ENCODE measurements at places on chromosomes 4 and X.

- no peak for DNase-seq
These were observed 308.6 kb upstream of the GIMD1 start for GRCh38 chr4:106677213-106677612.

GRCh38 chr4:180610324-180610723, 1632.9 kb upstream of the TENM3 start:
- no peak for DNase-seq

- DNase-seq: no peak
These were observed 503 bp upstream of the PDE5A start for GRCh38 chr4:119629142-119629471.

- DNase-seq: no peak
These were observed 9.5 kb upstream of the BEX1 start for GRCh38 chrX:103073467-103073866.

DNA sequence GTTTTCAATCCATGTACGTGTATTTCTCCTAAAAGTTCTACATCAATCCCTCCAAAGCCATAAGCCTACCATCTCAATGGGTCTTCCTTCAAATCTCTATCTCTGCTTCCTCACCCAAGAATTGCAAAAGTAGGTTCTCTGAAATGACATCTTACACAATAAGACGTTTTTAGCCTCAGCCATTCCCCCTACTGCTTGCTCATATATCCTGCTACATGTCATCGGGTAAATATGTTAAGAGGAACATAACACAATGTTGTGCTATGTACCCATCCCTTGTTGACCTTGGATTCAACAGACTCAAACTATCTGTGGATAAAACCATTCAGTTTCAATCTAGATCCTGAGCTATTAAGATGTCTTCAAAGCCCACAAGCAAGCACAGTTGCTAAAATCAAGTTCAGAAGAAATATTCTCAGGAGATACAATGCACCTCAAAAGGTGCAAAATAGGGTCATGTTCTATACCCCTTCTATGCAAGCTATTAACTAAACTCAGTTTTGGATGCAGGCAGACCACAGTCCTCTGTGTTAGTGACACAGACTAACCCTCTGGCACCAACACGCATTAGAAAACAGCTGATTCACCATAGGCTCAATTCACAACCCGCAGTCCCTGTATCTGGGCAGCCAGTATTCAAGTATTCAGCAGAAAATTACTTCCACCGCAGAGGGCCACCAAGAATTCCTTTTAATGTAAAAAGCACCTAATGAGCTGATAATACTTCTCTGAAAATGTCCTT, 56.8 kb downstream of the CD99L2 start:
- no peak for DNase-seq

GRCh38 chrX:150339736-150340135, 23.4 kb upstream of the MAMLD1 start:
- no peak for DNase-seq

DNA sequence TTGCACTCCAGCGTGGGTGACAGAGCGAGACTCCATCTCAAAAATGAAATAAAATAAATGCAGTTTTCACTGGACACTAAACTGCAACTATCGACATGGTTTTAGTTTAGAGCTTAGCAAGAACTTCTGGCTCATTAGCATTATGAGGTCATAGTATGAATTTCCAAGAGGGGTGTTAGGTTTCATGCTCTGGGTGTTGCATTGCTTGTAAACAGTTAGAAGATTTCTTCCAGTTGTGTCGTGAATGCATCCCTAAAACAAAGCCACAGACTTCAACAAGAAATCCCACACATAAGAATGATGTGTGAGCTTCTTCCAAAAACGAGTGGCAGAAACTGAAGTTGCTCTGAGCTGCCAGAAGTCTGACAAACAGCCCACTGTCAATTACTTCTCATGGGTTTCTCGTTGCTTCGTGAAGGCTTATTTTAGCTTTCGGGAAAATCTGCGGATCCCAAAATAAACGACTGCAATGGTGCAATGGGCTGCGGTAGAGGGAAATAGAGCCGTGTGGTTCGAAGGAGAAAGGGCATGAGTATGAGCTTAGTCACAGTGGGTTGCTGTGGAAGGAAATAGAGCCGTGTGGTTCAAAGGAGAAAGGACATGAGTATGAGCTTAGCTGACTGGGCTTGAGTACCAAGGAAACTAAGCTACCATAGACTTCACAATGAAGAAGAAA, 354.9 kb downstream of the DHRSX start:
- DNase-seq: no peak

DNA sequence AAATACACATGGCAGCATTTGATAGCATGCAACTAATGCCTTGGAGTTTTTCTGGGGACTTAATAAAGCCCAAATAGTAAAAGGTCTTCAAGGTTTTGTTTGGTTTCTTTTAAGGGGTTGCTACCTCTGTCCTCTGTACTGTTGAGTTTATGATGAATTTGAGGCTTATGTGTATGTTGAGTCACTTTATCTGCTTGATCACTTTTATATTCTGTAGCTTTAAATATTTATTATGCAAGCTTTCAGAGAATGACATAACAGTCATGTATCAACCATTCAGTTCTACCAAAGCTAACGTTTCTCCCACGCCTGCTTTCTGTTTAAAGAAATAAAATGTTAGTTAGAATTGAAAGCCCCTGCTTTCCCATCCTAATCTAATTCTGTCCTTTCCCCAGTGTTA, 122.2 kb downstream of the NHS start:
- no peak for DNase-seq

DNA sequence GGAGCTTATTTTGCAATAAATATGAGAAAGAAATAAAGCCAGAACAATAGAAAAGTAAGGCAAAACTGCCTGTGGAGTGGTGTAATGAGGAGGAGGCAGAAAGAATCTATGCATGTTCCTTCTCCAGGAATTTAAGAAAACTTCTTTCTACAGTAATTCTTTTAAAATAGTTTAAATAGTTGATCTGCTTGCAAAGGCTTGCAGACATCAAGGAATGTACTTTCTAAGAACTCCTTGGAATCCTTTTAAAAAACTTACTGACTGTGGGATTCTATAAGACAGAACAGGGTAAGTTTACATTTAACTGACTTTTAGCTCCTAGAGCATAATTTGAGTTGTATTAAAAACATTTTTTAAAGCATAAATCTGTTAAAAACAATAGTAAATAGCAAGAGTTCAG, 63.2 kb upstream of the ALB start:
- no peak for DNase-seq

DNA sequence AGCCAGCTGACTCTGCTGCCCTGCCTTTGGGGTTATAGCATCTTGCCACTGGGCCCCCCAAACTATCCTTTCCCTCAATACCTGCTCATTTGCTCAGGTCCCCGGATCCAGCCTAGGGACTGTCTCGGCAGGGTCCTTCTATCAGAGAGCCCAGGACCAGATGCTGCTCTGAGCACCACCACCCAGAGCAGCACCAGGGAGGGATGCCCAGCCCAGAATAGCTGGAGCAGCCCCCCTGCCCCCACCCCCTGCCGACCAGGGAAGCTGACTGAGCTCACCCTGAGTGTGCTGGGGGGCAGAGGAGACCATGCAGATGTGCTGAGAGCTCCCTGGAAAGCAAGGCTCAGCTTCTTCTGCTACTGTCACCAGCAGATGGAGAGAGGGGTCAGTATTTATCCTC, 103.6 kb upstream of the IGSF1 start:
- no peak for DNase-seq

DNA sequence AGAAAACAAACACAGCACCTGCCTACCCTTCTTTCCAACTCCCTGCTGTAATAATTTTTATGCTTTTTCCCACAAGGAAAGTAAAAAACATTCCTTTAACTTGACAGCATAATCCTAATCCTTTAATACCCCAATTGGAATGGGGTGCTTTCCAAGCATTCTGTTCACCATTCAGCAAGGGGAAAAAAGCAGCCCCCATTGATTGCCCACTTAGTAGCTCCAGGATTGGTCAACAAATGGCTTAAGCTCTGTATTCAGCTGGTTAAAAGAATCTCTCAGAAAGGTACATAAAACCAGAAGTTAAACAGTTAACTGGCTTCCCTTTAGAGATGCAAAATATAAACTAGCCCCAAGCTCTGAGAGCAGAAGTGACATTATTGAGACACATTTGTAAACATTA, 194.8 kb upstream of the ATOH1 start:
- no peak for DNase-seq

GRCh38 chr4:16192057-16192456, 34.2 kb downstream of the TAPT1 start:
- no peak for DNase-seq

GRCh38 chrX:39688576-39689375, 409.0 kb downstream of the BCOR start:
- peak; percentile 48 for DNase-seq

DNA sequence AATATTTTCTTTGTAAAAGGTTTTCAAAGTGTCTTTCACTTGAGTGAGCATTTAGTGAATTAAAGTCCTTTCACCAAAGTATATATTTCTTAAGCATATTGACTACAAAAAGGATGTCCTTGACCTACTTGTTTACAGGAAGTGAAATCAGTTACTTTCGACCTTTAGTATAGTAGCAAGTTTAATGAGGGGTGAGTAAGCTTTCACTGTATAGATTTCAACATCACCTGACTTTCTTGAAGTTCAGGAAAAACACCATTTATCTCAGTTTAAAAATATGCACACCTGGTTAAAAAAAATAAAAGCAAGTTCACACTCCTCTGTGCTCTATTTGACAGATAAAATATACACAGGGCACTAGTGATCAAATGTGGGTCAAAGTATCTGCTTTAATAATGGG, 88.1 kb downstream of the CCSER1 start:
- peak; percentile 73 for DNase-seq

DNA sequence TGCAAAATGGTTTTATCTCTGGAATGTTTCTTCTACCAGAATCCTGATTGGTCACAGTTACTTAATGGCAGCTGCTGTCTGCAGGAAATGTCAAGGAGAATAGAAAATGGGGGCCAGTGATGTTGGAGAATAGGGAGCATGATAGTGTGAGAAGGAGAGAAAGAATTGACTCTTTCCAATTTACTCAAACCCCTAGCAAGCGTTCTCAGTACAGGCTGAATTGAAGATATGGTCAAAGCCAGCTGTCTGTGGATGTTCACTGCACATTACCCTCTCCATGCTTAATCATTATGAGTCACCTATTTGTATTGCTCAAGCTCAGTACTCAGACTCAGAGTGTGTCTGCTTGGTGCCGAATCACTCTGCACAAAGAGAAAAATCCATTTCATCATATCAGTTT, 57.8 kb upstream of the FAM47B start:
- peak; percentile 7 for DNase-seq

GRCh38 chr4:136748773-136749172, 783.5 kb downstream of the PCDH18 start:
- DNase-seq: no peak

DNA sequence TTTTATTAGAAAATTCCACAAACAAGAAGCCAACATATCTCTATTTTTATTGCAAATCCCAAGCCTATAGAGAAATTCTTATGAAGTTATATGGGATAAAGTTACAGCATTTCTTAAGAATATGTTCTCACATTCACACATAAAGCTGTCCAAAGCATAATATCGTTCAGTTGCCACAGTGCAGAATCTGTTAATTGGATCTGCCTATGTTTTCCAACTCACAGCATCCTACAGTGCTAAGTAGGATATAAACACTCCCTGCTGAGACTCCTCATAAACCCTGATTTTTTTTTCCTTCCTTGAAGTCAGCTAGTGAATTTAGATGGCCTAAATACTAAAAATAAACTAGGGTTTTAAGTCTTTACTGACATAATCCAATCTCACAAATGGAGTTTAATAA, 307.9 kb downstream of the PDGFC start:
- DNase-seq: no peak

GRCh38 chr4:182310316-182310715, 67.1 kb downstream of the TENM3 start:
- no peak for DNase-seq

DNA sequence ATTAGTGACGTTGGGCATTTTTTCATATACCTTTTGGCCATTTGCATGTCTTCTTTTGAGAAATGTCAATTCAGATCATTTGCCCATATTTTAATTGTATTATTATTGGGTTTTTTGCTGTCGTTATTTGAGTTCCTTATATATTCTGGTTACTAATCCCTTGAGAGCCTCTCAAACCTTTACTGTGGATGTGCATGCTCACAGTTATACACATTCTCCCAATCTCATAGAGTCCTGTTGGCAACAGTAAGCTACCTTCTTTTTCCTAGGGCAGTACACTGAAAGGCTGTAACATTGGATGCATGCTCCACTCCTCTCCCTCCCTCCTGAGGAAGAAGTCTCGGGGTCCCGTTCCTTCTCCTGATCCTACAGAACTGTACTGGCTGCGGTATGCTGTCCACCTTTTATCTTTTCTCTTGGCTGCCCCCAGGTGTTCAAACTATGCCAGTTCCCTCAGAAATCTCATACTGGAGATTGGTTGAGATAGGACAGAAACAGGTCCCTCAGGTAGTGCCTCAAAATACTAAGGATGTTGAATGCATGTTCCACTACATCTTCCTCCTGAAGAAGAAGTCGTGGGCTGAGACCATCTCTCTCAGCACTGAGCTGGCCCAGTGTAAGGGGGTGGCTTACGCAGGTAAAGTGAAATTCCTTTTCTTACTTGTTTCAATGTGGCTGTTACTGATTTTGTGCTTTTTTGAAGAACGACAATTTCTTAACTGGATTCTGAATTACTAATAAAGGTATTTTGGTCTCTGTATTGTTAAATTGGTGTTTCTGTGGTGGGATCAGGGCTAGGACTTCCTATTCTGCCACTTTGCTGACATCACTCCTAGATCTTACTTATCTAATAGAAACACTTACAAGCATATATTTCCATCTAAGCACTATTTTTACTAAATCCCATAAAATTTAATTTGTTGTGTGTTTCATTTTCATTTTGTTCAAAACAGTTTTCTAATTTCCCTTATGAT, 145.4 kb upstream of the HUWE1 start:
- peak; percentile 59 for DNase-seq

- no peak for DNase-seq
These were observed 71.8 kb downstream of the METTL14 start for GRCh38 chr4:118756958-118757357.

- no peak for DNase-seq
These were observed 52.9 kb downstream of the CRMP1 start for GRCh38 chr4:5839751-5840674.

DNA sequence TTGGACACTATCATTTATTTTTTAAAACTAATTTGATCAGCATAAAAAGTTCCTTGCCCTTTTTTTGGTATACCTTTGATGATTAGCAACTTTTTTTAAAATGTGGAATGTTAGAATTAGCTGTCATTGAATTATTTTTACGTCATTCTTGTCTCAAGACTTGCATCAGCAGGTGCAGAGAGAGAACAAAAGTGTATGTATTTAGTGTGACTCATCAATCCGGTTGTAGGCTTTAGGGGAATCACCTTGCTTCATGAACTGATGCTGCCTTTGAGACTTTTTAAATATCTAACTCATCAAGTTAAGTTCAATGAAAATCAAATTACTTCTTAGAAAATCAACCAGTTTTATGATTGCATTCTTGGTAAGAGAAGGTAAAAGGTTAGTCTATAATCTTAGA, 125.1 kb downstream of the ARX start:
- DNase-seq: peak; percentile 2
